ENCODE measurements at places on chromosomes 4 and X. TPM values are rescaled to one million over a fixed set of nuclear protein-coding genes. Genes with fewer than 3 reads are reported as not detected.

- no peaks in the 10 kb centered on the region for H3K4me1 ChIP-seq
- H3K27me3 ChIP-seq: no peaks in the 10 kb centered on the region
- H3K36me3 ChIP-seq: no peaks in the 10 kb centered on the region
- DNase-seq: no peak
- H3K27ac ChIP-seq: no peak overlapping the region
Observed at GRCh38 chr4:4364486-4365208, 22.3 kb upstream of the NSG1 start.

DNA sequence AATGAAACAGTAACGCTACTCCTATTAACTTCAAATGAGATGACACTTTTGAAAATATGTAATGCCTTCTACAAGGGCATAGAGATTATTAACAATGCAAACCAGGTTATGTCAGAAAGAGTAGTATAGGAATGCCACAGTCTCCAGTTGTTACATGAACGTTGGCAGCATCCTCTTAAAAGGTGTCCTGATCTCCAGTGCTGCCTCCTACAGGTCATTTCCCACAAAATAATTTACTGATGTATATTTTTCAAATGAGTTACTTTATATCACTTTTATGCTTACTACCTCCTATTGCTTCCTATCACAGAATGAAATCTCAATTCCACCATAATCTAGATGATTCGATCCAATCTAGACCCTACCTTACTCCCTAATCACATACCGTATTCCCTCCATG lies 195.2 kb upstream of the EPHA5 start:
- no peaks in the 10 kb centered on the region for H3K27me3 ChIP-seq
- H3K4me3 ChIP-seq: no peak overlapping the region
- H3K4me1 ChIP-seq: no peaks in the 10 kb centered on the region
- H3K27ac ChIP-seq: no peak overlapping the region
- H3K36me3 ChIP-seq: no peaks in the 10 kb centered on the region

- H3K4me3 ChIP-seq: peak overlapping the region; percentile 21
- H3K36me3 ChIP-seq: no peaks in the 10 kb centered on the region
- no peak for DNase-seq
- no peaks in the 10 kb centered on the region for H3K4me1 ChIP-seq
Observed at GRCh38 chr4:2363951-2364653, 54.3 kb downstream of the ZFYVE28 start.

DNA sequence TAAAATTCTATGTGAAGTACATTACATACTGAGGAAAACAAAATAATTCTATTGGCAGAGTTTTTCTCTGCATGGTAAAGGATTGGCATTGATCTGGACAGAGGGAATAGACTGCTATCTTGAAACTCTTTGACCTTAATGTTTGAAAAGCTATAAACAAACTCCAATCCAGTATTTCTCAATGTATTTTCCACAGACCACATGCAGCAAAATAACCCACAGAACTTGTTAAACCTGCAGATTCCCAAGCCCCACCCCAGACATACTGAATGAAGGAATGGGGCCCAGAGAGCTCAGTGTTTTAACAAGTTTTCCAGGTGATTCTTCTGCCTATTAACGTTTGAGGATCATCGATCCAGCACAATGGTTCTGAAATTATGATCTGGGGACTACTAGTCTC lies 15.7 kb downstream of the RNF128 start:
- DNase-seq: no peak
- H3K27ac ChIP-seq: no peak overlapping the region
- H3K27me3 ChIP-seq: no peaks in the 10 kb centered on the region
- no peak overlapping the region for H3K4me3 ChIP-seq
- no peaks in the 10 kb centered on the region for H3K4me1 ChIP-seq

The MAGEA2 gene
- polyA plus RNA-seq: not detected

- H3K4me3 ChIP-seq: no peak overlapping the region
- no peaks in the 10 kb centered on the region for H3K36me3 ChIP-seq
- peak; percentile 13 for DNase-seq
Observed at GRCh38 chrX:111447298-111447697, 35.3 kb upstream of the DCX start.

- H3K27ac ChIP-seq: no peak overlapping the region
- no peaks in the 10 kb centered on the region for H3K4me1 ChIP-seq
- no peaks in the 10 kb centered on the region for H3K36me3 ChIP-seq
- H3K4me3 ChIP-seq: no peak overlapping the region
- H3K27me3 ChIP-seq: no peaks in the 10 kb centered on the region
- DNase-seq: no peak
Observed at GRCh38 chr4:111011458-111011857, 388.6 kb upstream of the PITX2 start.

The GABRA4 gene
- polyA plus RNA-seq: not detected

GRCh38 chr4:77418333-77418732 lies 187.3 kb upstream of the CXCL13 start:
- DNase-seq: peak; percentile 18
- no peaks in the 10 kb centered on the region for H3K36me3 ChIP-seq
- H3K27me3 ChIP-seq: no peaks in the 10 kb centered on the region
- no peak overlapping the region for H3K4me3 ChIP-seq
- no peak overlapping the region for H3K27ac ChIP-seq

- no peaks in the 10 kb centered on the region for H3K4me1 ChIP-seq
- H3K36me3 ChIP-seq: no peaks in the 10 kb centered on the region
- no peaks in the 10 kb centered on the region for H3K27me3 ChIP-seq
- no peak for DNase-seq
- H3K27ac ChIP-seq: no peak overlapping the region
Observed at GRCh38 chrX:108270739-108271396, 167.4 kb downstream of the COL4A6 start.

DNA sequence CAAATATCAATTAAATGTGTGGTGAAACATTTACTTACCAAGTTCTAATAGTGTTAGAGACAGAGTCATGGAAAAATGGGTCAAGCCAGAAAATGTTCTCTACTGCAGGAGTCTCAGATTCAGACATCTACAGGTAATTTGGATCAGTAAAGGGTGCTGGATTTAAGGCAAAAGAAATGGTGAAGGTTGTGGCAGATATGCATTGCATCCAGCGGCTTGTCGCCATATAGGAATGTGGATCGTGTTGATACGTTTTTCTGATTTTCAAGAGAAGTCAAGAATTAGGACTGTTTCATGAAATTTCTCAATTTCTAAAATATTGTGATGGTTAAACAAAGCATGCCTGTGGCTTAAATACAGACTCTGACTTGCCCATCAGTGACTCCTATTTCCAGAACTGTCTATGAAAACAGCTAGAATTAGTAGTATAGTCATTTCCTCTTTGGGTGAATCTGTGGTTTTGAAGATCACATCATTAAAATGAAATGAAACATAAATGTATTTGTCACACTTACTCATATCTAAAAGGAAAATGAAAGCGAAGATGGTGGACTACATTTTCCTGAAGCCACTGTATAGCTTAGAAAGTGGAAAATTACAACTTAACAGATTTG lies 110.1 kb upstream of the VEGFC start:
- no peaks in the 10 kb centered on the region for H3K36me3 ChIP-seq
- no peaks in the 10 kb centered on the region for H3K27me3 ChIP-seq
- H3K4me1 ChIP-seq: no peaks in the 10 kb centered on the region
- no peak overlapping the region for H3K27ac ChIP-seq

DNA sequence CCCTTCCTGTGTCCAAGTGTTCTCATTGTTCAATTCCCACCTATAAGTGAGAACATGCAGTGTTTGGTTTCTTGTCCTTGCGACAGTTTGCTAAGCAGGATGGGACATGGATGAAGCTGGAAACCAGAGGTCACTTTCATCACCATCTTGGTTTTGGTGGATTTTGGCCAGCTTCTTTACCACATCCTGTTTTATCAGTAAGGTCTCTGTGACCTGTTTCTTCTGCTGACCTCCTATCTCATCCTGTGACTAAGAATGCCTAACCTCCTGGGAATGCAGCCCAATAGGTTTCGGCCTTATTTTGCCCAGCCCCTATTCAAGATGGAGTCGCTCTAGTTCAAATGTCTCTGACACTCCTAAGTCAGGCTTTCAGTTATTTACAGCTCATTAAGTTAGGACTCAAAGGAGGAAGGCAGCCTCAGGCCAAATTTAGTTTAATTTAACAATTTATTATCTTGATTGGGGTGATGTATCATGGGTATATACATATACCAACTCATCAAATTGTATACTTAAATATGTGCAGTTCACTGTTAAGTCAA lies 169.9 kb upstream of the NDP start:
- H3K4me3 ChIP-seq: no peak overlapping the region
- H3K36me3 ChIP-seq: no peaks in the 10 kb centered on the region
- no peak for DNase-seq
- H3K27me3 ChIP-seq: peaks cover 14% of the 10 kb centered on the region

DNA sequence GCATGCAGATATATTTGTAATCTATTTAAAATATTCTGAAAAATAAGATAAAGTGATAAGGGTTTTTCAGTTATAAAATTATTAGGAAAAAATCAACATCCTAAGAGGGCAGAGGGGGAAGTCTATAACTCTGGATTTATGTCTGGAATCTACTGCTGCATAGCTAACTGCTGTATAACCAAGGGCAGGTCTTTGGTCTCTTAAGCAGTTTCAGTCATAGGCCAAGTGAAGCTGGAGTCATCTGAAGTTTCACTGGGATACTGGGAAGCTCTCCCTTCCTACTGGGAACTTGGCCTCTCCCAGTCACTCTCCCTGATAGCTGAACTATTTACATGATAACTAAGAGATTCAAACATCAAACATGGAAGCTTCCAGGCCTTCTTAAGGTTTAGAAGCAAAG lies 1409.9 kb upstream of the PCDH7 start:
- no peaks in the 10 kb centered on the region for H3K36me3 ChIP-seq
- no peaks in the 10 kb centered on the region for H3K4me1 ChIP-seq
- H3K4me3 ChIP-seq: no peak overlapping the region
- no peaks in the 10 kb centered on the region for H3K27me3 ChIP-seq
- no peak for DNase-seq

DNA sequence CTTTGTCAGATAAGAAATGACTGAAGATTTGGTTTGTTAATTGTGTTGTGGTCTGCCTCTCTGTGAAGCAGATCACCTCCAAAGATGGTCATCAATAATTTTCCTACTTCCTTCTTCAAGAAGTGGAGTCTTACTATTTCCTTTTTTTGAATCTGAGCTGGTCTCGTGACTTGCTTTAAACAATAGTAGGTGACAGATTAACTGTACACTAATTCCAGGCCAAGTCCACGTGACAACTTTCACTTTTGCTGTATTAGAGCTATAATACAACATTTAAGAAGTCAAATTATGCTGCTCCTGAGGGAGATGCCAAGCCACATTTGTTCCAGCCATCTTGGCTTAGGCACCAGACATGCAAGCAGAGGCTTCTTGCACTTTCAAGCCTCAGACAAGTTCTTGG lies 393.8 kb upstream of the GRID2 start:
- no peaks in the 10 kb centered on the region for H3K27me3 ChIP-seq
- peak; percentile 1 for DNase-seq
- no peak overlapping the region for H3K4me3 ChIP-seq
- no peaks in the 10 kb centered on the region for H3K36me3 ChIP-seq
- H3K27ac ChIP-seq: no peak overlapping the region
- H3K4me1 ChIP-seq: no peaks in the 10 kb centered on the region

- DNase-seq: no peak
- H3K27me3 ChIP-seq: no peaks in the 10 kb centered on the region
- H3K4me3 ChIP-seq: no peak overlapping the region
Observed at GRCh38 chr4:77141964-77142645, 14.9 kb upstream of the CCNG2 start.

Measured in lung (tissue), 17 donors.